ENCODE measurements at places on chromosomes 7 and 10. TPM values are rescaled to one million over a fixed set of nuclear protein-coding genes. Genes with fewer than 3 reads are reported as not detected.

NPSR1 gene
- not detected for total RNA-seq

CTAGE6 gene
- total RNA-seq: 0.11 TPM

INTS1 gene
- total RNA-seq: 29.2 TPM

ZNF746 gene
- total RNA-seq: 6.7 TPM

ARID5B gene
- total RNA-seq: 13.2 TPM

ATOH7 gene
- total RNA-seq: not detected

TLL2 gene
- 8.7 TPM for total RNA-seq

SPDYE8 gene
- total RNA-seq: not detected

UPP1 gene
- 20.3 TPM for total RNA-seq

FRMPD2 gene
- 0.11 TPM for total RNA-seq

PRPS1L1 gene
- total RNA-seq: not detected

SPDYE11 gene
- not detected for total RNA-seq

TUBB8 gene
- total RNA-seq: not detected

CYP3A4 gene
- 0.70 TPM for total RNA-seq

EVX1 gene
- total RNA-seq: not detected

TRDMT1 gene
- total RNA-seq: 4.5 TPM

MSMB gene
- not detected for total RNA-seq

CALCR gene
- 0.05 TPM for total RNA-seq

ACTL6B gene
- total RNA-seq: not detected

MOGAT3 gene
- total RNA-seq: not detected

MDH2 gene
- total RNA-seq: 639 TPM

MAGI2 gene
- total RNA-seq: 3.9 TPM

PRSS37 gene
- total RNA-seq: not detected

OR2A14 gene
- not detected for total RNA-seq

Data from Right ventricle myocardium superior (tissue), 1 donor.